ENCODE measurements at places on chromosomes 3 and 15.
A peak's percentile ranks its signal among the peaks of the same experiment; 100 is the strongest.

DNA sequence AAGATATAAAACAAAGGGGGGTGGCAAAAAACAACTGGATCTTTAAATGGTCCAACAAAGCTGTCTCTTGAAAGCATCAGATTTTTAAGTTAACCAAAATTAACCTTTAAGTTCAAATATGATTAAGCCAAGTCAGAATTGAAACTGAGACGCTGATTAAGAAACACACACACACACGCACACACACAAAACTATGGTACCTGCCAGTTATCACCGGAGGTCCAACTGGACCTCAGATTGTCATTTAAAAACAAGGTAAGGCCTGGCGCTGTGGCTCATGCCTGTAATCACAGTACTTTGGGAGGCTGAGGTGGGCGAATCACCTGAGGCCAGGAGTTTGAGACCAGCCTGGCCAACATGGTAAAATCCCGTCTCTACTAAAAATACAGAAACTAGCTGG is 10.4 kb downstream of the ARF4 start:
- no peak for DNase-seq

- peak; percentile 48 for DNase-seq
Observed at GRCh38 chr3:88180398-88180999, 30.7 kb downstream of the C3orf38 start.

DNA sequence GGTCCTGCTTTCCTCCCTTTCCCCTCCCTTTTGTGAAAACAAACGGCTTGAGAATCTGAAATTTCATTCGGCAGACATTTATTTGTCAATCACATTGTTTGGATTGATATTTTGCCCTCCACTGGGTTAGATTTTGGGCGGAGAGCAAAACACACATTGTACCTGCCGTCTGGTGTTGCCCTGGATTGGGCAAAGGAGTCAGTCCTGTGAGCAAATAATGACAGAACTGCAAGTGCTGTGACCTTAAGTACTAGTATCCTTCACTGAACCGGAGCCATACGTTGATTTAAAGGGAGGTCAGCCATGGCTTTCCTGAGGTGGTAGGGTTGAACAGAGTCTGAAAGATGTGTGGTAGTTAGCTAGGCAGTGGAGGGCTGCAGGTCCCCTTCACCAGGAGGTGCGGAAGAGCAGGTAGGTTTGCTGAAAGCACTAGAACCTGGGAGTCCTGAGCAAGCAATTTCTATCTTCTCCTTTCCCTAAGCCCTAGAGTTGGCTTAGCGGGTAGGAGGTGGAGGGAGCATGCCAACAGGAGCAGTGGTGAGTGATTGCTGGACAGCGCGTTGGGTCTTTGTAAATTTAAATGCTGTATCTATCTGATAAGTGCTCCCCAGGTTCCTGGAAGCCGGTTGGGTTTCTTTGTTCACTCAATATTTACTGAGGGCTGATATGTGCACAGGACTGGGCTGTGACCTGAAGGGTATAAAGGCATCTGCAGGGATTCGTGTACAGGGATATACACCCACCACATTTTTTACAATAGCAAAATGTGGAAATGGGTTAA is 2.0 kb downstream of the PDIA5 start:
- DNase-seq, result no peak

- no peak for DNase-seq
Observed at GRCh38 chr3:10709110-10709781, 106.8 kb upstream of the SLC6A11 start.

DNA sequence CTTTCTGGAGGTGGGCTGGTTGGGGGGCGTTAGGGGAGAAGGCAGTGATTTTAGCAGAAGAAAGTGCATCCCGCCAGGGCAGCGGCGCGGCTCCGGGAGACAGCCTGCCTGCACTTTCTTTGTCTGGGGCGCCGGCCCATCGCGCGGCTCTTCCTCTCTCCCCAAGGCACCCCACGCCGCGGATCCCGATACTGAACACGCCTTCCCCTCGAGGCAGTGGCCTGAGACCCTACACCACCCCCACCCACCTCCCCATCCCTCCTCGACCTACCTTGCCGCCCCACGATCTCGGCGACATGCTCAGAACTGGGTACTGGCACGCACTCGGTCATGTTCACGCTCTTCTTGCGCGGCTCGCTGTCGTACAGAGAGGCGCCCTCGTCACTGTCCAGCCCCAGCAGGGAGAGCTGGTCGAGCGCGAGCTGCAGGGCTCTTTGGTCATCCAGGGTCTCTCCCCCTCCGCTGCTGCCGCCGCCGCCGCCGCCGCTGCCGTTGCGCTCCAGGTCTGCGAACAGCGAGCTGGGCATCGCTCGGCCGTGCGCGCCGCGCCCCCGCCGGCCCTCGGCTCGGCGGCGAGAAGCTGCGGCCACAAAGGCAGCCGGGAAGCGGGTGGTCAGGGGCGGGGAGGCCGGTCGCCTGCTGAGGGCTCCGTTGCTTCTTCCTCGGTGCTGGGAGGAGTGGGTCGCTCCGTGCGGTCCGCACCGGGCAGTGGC is 483 bp downstream of the MEX3B start:
- peak; percentile 47 for DNase-seq

- DNase-seq, result no peak
Observed at GRCh38 chr3:153621953-153622352, 459.9 kb downstream of the RAP2B start.

- no peak for DNase-seq
Observed at GRCh38 chr3:143755978-143756377, 92.3 kb downstream of the SLC9A9 start.

- DNase-seq, result no peak
Observed at GRCh38 chr15:43125100-43125661, 8.2 kb upstream of the TMEM62 start.

DNA sequence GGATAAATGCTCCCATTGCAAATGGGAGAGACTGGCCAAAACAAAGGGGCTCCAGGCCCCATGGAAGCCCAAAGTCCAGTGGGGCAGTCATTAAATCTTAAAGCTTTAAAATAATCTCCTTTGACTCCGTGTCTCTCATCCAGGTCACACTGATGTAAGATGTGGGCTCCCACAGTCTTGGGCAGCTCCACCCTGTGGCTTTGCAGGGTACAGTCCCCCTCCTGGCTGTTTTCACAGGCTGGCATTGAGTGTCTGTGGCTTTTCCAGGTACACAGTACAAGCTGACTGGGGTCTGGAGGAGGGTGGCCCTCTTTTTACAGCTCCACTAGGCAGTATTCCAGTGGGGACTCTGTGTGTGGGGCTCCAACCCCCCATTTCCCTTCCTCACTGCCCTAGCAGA is 45.9 kb downstream of the NIPA2 start:
- DNase-seq, result no peak

GRCh38 chr3:108011616-108012015 is 79.2 kb downstream of the CD47 start:
- no peak for DNase-seq

DNA sequence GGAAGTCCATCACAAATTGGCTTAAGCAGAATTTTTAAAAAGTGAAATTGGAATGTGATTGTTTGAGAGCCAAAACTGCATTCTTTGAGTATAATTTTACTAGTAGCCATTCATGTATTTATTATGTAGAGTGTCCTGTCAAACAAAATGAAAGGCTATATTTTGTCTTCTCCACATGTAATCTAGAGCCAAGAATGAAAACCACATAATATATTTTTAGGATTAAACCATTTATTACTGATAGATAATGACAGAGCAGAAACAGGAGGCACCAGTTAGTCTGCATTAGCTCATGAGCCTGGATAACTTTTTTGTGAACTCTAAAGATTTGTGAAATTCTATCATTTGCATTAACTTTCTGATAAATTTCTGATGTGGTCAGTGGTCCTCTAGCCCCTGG is 130.2 kb downstream of the FILIP1L start:
- DNase-seq, result peak; percentile 25

- DNase-seq, result no peak
Observed at GRCh38 chr3:139234491-139234890, 109.3 kb upstream of the MRPS22 start.

DNA sequence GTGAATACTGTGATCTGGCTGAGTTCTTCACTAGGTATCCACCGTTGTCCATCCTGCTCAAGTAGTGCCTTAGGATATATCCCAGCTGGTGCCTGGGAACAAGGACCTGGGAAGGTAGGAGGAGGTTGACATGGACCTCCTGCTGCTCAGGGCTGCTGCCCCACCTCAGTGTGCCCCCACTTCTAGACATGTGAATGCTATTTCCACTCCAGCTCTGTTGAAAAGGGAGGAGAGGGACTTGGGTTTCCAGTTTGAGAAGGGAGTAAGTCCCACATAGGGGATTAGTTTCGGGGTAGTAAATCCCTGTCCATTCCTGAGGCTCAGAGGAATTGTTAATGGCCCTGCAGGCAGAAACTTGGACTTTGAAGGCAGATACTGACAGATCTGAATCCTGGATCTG is 32.9 kb upstream of the ETV5 start:
- DNase-seq, result no peak

DNA sequence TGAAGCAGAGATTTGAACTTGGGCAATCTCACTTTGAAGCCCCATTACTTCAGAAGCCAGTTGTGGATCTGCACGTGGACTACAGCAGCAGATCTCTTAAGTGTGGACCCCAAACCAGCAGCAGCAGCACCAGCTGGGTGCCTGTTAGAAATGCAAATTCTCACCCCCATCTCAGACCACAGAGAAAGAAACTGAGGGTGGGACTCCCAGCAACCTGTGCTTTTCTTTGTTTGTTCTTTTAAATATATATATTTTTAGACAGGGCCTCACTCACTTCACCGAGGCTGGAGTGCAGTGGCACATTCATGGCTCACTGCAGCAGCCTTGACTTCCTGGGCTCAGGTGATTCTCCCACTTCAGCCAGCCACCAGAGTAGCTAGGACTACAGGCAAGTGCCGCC is 53.2 kb downstream of the SLTM start:
- DNase-seq, result no peak

DNA sequence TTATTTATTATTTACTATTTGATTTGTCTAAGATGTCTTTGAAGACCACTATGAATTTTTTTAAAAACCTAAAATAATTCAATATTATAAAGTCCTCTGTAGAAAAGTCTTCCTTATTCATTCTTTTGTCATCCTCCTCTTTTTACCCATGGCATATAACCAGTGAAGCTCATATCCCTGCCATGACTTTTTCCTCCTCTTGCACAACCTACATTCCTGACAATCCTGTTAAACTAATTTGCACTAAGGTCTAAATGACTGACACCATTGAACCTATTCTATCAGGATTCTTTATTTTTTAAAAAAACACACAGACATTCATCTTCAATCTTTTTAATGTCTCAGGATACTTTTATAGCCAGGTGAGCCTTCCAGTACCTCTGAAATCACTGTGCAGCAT is 159.9 kb upstream of the SLC2A2 start:
- peak; percentile 33 for DNase-seq

DNA sequence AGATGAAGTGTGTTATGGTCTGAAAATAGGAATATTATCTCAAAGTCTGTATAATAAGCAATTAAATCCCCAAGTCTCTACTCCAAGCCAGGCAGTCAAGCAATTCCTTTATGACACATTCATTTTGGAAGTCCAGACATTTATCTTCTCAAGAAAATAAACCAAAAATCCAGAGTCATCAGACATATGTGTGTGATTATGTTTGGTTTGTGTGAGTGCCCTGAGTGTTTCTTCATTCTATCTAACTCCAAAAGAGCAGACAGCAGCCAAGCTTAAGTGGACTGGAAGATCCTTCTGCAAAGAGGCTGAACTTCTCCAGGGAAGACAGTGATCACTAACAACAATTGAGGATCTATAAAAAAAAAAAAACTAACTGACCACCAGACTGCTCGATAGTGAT is 239.8 kb downstream of the STAG1 start:
- peak; percentile 73 for DNase-seq

GRCh38 chr3:100041328-100041749 is 73.0 kb downstream of the FILIP1L start:
- peak; percentile 92 for DNase-seq

DNA sequence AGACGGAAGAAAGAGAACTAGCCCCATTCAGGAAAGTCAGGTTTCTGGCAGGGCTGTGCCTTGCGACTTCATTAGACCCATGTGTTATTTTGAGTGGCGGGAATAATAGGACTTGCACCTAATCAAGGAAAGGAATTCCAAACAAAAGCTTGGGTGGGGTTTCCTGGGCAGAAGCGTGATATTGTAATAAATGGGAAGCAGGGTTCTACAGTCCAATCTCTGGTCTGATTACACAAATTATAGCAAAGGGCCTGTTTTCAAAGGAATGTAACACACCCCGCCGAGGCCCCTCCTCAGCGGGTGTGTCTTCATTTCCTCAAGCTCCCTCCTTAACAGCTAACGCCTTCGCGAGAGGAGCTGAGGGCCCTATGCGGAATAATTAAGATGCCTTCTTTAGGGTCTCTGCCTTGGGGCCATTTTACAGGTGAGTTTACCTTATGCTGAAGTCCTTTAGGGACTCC is 396.0 kb upstream of the C2CD4B start:
- DNase-seq, result no peak

GRCh38 chr15:39942753-39943150 is 8.8 kb downstream of the EIF2AK4 start:
- no peak for DNase-seq

GRCh38 chr3:185862920-185863319 is 38.1 kb upstream of the IGF2BP2 start:
- DNase-seq, result no peak

DNA sequence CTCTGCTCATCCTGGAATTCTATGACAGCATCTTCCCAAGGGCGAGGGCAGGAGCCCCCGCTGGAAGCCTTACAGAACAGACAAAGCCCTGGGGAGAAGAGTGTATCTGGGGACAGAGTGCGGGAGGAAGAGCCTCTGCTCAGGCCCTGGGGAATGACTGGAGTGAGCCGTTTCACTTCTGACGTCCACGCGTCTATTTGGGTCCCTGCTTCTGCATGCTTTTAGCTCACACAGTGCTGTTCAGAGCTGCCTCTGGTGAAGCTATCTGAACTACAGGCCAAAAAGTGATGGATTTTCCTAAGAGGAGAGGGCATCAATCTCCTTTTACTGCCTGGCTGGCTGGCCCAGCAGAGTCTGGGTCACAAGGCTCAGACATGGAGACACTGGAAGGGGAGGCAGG is 311.8 kb downstream of the NTRK3 start:
- DNase-seq, result peak; percentile 13

- DNase-seq, result no peak
Observed at GRCh38 chr3:127217596-127218453, 24.9 kb downstream of the PRR23E start.

GRCh38 chr15:71386448-71387236 is 271.4 kb downstream of the THSD4 start:
- no peak for DNase-seq

DNA sequence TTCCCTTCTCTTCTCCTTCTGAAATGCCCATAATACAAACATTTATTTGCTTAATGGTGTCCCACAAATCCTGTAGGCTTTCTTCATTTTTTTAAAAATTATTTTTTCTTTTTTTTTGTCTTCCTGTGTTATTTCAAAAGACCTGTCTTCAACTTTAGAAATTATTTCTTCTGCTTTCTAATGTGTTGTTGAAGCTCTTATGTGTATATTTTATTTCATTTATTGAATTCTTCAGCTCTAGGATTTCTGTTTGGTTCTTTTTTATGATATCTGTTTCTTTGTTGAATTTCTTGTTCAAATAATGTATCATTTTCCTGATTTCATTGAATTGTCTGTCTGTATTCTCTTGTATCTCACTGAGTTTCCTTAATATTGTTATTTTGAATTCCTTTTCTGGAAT is 63.1 kb downstream of the AP4E1 start:
- no peak for DNase-seq
